ENCODE measurements at places on chromosomes 4 and X.

- DNase-seq: no peak
These were observed 163.3 kb upstream of the SPRY1 start for GRCh38 chr4:123233136-123233768.

DNA sequence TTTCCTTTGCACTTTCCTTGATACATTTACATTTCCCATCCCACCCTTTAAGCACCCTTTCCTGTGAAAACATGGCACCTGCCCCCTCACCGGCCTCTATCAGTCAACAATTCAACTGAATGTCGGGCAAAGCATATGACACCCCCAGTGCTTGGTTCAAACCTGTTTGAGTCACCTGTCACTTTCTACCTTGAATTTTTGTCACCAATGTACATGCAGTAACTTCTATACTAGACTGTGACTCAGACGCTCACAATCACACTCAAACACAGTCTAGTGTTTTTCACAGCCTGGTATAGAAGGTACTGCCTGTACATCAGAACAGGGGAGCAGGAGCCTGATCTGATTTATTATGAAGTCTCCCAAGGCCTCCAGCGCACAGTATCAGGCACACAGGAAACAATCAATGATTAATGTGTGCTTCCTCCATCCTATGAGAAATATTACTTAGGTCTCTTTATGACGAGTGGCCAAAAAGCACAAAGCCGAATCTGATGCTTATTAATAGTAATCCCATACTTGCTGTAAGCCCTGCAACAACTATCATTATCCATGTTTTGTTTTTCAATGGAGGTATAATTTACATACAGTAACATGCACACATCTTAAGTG is 49.2 kb upstream of the FAM9C start:
- no peak for DNase-seq

- DNase-seq: no peak
These were observed 18.8 kb upstream of the GTPBP6 start for GRCh38 chrX:337331-337831.

DNA sequence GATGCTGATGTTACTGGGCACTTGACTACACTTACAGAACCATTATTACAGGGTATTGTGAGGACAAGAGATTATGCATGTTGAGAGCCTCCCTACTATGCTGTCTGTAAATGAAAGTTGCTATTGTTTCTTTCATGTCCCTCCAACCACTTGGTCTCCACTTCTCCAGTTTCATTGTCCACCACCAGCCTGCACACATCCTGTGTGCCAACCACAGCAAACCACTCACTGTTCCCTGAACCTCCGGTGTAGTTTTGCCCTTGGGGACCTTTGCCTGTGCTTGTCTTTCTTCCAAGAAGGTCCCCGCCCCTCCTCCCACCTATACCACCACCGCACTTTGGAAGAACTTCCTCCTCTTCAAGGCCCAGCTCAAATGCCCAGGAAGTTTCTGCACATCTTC is 43.1 kb upstream of the AFF2 start:
- DNase-seq: no peak

GRCh38 chr4:183443655-183444213 is 702 bp upstream of the CDKN2AIP start:
- peak; percentile 17 for DNase-seq

DNA sequence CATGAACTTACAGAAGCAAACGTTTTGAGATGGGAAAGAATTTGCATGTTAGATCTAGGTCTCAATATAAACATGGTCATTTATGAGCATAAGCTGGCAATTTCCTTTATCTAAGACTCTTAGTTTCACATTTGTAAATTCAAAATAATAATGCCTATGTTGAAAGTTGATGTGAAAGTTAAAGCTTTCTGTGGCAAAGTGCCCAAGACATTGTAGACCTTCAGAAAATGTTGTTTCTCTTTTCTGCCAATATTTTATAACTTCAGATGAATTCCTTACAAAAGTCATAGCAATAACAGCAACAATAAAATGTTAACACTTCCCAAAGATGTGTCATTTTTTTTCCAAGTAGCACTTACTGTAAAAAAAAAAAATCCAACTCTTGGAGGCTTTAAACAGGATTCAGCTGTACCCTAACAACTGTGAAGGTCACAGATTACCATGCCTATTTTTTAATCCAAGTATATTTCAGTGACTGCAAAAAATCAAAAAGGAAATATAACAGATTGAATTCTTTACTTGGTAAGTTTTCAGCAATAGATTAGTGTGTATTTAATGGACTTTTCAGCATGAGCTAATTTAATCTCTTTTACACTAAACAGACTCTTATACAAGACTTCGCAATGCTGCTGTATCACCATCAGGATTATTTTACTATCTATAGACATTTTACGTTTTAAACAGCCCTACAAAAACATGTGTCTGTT is 206.5 kb upstream of the PDE5A start:
- no peak for DNase-seq

DNA sequence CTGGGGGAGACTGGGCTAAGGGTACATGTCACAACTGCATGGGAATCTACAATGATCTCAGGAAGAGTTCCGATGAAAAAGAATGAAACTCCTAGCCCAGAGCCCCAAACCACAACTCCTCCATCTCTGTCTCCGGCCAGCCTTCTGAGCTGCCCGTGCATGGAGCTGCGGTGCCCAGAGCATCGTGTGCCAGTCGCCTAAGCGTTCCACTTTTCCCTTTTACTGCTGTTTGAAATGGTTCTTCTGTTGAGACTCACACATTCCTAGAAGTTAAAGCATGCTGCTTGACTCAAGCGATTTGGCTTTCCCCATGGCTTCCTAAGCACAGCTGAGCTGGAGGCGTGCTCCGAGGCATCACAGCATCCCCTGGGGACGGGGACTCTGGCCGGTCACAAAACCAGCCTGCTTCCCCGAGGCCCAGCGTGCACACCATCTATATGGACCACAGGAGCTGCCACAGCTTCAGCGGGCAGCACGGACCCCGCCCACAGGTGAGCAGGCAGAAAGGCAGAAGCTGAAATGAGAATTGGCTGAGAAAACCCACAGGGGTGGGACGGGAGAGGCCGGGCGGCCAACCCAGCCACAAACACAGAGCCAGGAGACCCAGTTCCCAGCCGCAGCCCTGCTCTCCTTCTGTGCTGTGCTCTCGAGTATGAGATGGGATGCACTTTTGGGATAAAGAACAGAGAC is 5.0 kb downstream of the CCNQ start:
- DNase-seq: no peak

GRCh38 chrX:6666624-6667023 is 131.7 kb upstream of the VCX3A start:
- no peak for DNase-seq

- DNase-seq: no peak
These were observed 10.2 kb upstream of the CCDC149 start for GRCh38 chr4:24923002-24923401.

GRCh38 chrX:18961686-18962085 is 22.2 kb downstream of the PHKA2 start:
- DNase-seq: no peak

DNA sequence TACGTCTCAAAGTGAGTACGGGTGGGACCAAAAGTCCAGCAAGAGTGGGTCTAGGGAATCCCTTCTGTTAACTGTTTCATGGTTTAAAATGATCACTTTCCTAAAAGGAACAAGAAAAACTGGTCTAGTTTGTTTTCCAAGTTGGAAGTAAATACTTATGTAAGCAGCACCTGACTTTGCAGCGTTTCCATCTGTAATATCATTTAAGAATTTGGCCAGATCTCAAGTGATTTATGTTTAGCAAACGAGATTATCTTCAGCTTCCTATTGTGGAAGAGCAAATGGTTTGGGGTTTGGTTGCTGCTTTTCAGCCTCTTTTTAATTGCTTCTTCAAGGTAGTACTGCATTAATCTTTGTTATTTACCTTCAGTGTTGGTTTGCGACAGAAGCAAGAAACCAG is 50.4 kb downstream of the FHIP1A start:
- DNase-seq: no peak

- no peak for DNase-seq
These were observed 16.3 kb upstream of the RP2 start for GRCh38 chrX:46820391-46821100.

- no peak for DNase-seq
These were observed 739 bp downstream of the SLC49A3 start for GRCh38 chr4:687971-688853.

GRCh38 chrX:117743469-117744251 is 372.9 kb downstream of the KLHL13 start:
- DNase-seq: no peak

DNA sequence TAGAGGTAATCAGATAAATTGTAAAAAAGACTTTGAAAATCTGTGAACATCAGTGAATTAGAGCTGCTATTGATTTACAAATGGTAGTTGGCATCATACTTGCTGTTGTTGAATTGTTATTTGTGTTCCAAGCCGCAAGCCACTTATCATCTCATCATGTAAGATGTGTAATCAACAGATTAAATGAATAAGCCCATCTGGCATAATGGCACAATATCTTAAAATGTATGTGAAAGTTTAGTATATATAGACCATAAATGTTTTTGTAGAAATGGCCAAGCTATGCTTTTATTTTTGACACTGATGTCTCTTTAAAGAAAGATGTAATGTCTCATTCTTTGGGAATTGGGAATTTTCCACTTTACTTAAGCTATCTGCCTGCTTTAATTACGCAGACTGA is 682.6 kb upstream of the GNPDA2 start:
- DNase-seq: no peak

GRCh38 chr4:33061727-33062126 is 2341.6 kb downstream of the PCDH7 start:
- no peak for DNase-seq

DNA sequence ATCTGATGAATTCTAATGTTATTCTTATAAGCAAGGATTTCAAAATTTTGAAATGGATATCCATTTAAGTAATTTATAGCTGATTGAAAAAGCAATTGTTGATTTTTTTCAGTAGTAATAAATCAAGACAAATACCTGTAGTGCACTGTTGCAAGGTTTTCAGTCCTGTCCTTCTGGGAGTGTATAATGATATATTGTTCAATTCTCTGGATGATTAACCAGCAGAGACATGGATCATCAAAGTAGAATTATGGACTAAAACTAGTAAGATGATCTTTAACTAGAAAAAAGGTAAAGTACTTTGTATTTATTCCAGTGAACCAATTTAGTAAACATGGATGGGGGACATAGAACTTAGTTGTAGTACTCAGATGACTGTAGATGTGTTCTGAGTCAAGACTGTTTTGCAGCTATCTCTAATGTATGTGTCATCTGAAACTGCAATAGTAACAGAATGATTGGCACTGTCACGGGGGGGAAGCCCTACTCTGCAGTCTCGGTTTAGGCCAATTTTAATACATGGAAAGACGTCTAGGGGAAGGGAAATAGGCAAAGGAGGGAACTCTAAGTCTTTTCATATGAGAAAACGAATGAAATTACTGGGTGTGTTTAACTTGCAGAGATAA is 121.9 kb downstream of the GLRA3 start:
- no peak for DNase-seq

GRCh38 chrX:154748712-154749339 is 2.1 kb downstream of the GAB3 start:
- peak; percentile 37 for DNase-seq

GRCh38 chrX:115503099-115503498 is 57.9 kb upstream of the PLS3 start:
- DNase-seq: no peak

DNA sequence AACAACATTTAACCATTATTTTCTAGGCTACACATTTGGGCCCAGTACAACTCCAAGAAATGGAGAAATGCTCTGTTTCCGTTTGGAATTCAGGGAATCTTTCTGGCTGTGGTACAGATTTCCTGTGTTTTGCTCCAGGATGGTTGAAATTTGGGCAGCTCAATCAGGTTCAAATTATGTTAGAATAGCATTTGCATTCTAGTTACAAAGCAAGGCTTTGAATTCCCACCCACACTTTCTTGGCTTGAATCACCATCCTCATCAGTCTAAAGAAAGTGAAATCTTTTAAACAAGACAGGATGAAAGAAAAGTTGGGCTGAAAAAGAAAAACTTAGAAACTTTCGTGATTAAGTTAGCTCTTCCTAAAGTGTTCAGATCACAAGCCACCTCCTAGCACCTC is 98.1 kb upstream of the VCX3B start:
- DNase-seq: no peak

GRCh38 chr4:121951521-121952110 is at the start of gene TRPC3:
Gene TRPC3, minus strand, starts transcription at chr4:121952060. Its CDS starts 380 bp downstream, at chr4:121951680.
- peak; percentile 7 for DNase-seq

- no peak for DNase-seq
These were observed 335.3 kb upstream of the NOCT start for GRCh38 chr4:138680256-138680655.
